ENCODE measurements at places on chromosomes 1 and 21.

DNA sequence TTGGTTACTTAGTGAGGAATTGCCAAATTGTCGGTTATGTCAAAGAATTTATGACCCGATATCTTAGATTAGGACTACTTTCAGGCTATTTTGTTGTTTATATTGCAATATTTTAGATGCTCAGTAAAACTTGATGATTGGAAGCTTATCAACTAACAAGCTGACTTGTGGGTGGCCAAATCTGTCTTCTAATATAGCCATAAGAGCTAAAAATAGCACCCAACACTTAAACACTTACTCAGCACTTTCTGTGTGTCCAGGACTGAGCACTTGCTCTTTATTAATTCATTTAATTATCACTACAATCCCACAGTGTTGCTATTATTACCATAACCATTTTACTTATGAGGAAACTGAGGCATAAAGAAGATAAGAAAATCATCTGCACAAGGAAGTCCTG lies 50.4 kb downstream of the RWDD3 start:
- DNase-seq = no peak

- no peak for DNase-seq
Measured at GRCh38 chr1:229318056-229318455, 24.8 kb downstream of the CCSAP start.

GRCh38 chr1:113255038-113255719 lies 135.1 kb upstream of the MAGI3 start:
- DNase-seq = no peak

GRCh38 chr1:168918860-168919741 lies 187.4 kb upstream of the ATP1B1 start:
- DNase-seq = no peak

DNA sequence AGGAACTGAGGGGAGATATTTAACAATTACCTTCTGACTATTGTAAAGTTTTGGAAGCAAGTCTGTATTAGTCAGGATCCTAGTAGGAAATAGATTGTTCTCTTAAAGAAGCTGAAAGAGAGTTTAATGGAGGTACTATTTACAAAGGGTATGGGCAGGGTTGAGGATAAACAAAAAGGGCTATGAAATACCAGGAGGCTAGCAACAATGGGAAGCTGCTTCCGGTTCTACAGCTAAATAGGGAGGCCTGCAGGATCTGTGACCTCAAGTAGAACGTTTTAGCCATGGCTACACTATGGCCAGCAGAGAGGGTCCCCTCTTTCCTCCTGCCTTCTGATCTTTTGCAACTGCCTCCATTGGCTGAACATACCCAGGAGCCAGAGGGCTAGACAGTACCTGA lies 117.7 kb downstream of the PDE4B start:
- DNase-seq = no peak

- DNase-seq = peak; percentile 14
Measured at GRCh38 chr1:58768971-58769808, 14.7 kb downstream of the JUN start.

GRCh38 chr1:198132060-198132781 lies 24.6 kb upstream of the NEK7 start:
- DNase-seq = no peak

DNA sequence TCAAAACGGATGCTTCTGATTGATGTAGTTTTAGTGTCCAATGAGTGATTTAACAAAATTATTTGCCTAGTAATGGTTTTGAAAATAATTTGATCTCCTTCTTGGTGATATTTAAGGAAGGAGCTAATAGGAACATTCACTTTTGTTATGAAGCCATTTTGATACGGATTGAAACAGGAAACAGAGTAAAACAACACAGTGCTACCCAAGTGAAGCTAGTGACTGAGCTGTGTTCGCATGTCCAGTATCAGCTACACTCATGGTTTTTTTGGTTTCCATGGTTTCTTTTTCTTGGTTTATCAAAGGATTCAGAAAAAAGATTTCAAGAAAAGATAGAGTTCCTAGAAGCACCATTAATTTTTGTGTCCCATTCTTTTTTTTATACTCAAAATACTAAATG lies 40.1 kb upstream of the PLEKHO1 start:
- DNase-seq = no peak

DNA sequence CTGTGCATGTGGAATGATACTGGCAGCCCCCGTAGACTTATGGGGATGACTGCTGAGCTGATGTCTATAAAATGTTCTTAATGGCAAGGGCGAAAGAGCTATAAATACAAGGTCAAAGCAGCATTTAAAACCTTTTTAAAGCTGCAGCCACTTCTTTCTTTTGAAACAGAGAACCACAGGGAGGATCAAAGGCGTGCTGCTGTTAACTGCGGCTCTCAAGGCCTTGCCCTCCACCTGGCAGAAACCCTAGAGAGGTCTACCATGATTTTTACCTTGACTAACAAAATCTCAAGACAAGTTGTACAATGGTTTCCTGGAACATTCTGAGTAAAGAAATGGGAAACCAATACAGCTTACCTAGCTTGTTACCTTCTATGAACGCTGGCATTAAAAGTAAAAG lies 89.7 kb downstream of the SLC45A1 start:
- DNase-seq = no peak

DNA sequence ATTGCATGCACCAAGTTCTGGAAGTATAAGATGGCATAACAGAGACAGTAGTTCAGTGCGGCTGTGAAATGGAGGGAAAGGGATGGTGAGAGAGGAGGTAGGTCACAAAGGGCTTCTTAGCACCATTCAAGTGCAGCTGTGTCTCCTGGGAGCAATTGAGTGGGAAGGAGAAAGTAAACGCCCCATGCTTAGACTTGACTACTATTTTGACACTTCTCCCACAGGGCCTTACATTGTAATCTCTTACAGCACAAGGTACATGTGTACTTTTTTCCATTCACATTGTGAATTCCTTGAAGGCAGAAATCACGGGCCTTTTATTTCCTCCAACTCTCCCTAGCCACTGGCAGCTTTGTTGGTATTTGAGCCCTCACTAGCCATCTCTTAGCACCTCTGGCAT lies 239.6 kb upstream of the FOXD3 start:
- DNase-seq = no peak

- DNase-seq = no peak
Measured at GRCh38 chr1:61222240-61222639, 139.9 kb downstream of the NFIA start.

GRCh38 chr1:9251501-9251900 lies 16.9 kb downstream of the H6PD start:
- no peak for DNase-seq

DNA sequence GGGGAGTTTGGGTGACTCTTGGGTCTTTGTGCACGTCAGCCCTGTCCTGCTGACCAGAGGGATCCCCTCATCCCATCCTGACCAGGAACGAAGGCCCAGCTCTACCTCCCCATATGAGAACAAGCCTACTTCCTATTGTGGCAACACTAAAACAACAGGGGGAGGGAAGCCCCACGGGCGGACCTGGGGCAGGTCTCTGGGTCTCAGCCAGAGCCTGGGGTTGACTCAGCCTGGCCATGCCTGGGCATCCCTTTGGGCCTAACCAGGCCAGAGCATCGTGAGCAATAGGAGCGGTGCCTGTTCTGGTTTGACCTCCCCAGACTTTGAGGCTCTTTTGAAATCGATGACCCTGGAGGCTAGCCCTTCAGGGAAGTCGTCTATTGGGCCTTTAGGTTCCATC lies 16.8 kb downstream of the RPS6KA1 start:
- no peak for DNase-seq

- DNase-seq = no peak
Measured at GRCh38 chr1:248183996-248184395, 9.4 kb downstream of the OR2M2 start.

GRCh38 chr1:236578661-236579060 lies 25.7 kb downstream of the HEATR1 start:
- DNase-seq = no peak

DNA sequence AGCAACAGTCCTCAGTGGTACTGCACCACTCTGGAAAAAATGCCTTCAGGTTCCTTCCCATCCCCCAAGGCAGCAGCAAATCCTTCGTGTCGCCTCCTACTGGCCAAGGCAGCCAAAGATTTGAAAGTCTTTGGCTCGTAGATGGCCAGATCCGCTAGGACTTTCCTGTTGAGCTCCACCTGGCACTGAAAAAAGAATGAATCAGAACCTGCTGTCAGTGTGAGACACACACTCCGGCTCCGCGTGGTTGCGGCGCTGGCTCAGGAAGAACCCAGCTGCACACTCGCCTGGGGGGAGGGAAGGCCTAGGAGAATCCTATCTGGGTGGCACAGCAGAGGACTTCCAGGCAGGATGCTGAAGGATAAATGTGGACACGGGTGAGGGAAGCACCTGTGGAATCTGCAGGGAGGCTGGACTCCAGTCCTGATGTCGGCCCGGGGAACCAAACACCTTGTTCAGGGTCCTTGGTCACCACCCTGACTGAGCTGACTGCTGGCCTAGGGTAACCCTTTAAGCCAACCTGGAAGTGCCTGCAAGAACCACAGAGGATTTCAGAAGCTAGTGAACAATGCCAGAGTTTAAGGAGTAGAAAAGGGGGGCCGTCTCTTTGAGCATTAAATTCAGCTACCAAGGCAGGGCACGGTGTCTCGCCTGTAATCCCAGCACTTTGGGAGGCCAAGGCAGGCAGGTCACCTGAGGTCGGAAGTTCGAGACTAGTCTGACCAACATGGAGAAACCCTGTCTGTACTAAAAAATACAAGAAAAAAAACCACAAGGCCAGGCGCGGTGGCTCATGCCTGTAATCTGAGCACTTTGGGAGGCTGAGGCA lies 3.2 kb upstream of the CCNL2 start:
- no peak for DNase-seq

- no peak for DNase-seq
Measured at GRCh38 chr21:45294509-45295291, 7.0 kb upstream of the POFUT2 start.

GRCh38 chr1:8223526-8223925 lies 94.4 kb upstream of the SLC45A1 start:
- DNase-seq = no peak

- no peak for DNase-seq
Measured at GRCh38 chr1:164635803-164636731, 77.1 kb downstream of the PBX1 start.

GRCh38 chr1:171166361-171166760 lies 18.7 kb upstream of the FMO2 start:
- no peak for DNase-seq

- DNase-seq = no peak
Measured at GRCh38 chr1:199029855-199030254, 391.0 kb downstream of the PTPRC start.

- DNase-seq = no peak
Measured at GRCh38 chr1:10796029-10796944, at the start of gene CASZ1. Gene CASZ1 (minus strand): TSS chr1:10796646. CDS start chr1:10693889, 102,757 bp downstream.

Data from effector memory CD4-positive, alpha-beta T cell (primary cell).